ENCODE measurements at places on chromosomes 2 and 18.

- no peak for DNase-seq
These were observed 10.1 kb upstream of the NEU4 start for GRCh38 chr2:241798631-241799521.

DNA sequence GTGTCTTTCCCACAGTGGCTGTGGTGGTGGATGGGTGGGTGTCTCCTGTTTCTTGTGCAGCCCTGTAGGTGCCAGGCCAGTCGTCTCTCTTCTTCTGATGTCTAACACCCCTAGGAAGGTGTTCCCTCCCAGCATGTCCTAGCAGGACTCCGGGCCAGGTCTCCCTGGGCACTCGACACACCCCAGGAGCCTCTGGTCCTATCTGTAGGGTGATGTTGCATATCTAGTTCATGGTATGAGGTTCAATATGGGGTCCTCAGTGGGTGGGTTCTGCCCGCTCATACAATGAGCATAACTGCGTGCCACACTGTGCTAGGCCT is 14.4 kb downstream of the NGEF start:
- DNase-seq = no peak

DNA sequence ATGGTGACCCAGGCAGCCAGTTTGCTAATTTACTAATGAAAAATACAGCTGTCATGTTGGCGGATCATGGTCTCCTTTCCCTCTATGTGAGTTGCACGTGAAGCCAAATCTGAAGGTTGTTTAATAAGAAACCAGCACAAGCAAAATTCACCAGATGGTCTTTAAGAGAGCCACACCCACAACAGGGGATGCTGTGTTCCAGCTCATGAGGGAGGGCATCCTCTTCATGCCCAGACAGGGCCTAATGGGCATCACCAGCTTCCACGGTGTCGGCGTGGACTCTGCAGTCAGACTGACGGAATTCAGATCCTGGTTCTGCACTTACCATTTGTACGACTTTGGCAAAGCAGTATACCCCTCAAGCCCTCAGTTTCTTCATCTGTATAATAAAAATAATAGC is 39.9 kb downstream of the TMEM247 start:
- DNase-seq = no peak

DNA sequence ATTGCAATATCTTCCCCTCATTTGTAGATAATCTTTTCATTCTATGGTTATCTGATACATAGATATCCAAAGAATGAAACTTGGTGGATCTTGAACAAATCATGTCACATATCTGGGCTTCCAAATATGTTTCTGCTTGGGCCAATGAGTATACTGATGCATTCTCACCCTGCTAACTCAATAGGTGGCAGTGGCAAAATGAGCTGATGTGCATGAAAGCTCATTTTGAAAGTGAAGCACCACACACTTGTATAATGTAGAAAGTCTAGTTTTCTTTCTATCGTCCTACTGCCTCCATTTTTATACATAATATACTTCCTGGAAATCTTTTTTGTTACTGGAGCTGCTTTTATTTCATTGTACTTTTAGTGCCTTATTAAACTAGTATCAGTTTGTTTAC is 208.2 kb downstream of the PRKCE start:
- DNase-seq = no peak

- no peak for DNase-seq
These were observed 120.0 kb upstream of the SCN7A start for GRCh38 chr2:166614029-166614428.

GRCh38 chr18:35026407-35027061 is 14.7 kb upstream of the MAPRE2 start:
- no peak for DNase-seq

DNA sequence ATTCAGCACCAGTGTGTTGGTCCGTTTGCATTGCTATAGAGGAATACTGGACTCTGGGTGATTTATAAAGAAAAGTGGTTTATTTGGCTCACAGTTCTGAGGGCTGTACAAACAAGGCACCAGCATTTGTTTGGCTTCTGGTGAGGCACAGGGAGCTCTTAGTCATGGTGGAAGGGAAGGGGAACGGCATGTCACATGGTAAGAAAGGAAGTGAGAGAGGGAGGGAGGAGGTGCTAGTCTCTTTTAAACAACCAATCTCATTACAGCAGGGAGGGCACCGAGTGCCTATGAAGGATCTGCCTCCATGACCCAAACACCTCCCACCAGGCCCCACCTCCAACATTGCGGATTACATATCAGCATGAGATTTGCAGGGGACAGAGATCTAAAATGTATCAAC is 143.9 kb upstream of the DLX2 start:
- DNase-seq = no peak

Data from uterus (tissue), 4 donors.